Muscle of leg (tissue), 16 donors: ENCODE measurements at places on chromosomes 2 and 18.

DNA sequence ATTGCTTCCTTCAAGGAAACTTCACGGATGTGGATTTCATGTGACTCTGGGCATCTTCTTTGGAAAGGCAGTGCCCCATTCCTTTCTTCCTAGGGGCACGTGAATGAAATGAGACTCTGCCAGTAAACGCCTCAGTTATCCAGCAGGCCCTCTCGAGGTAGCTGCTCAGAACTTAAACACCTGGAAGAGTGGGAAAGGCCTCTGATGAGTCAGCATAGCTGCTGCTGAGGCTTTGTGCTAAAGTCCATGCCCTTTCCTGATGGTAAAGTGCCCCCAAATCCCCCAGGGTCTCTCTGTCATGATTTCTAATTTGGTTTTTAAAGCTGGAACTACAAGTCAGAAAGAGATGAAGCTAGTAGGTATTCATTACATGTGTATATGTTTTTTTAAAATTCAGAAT lies 3.8 kb downstream of the SLC1A4 start:
- DNase-seq = no peak

- peak; percentile 18 for DNase-seq
Measured at GRCh38 chr2:128195435-128195984, 104.5 kb downstream of the UGGT1 start.

DNA sequence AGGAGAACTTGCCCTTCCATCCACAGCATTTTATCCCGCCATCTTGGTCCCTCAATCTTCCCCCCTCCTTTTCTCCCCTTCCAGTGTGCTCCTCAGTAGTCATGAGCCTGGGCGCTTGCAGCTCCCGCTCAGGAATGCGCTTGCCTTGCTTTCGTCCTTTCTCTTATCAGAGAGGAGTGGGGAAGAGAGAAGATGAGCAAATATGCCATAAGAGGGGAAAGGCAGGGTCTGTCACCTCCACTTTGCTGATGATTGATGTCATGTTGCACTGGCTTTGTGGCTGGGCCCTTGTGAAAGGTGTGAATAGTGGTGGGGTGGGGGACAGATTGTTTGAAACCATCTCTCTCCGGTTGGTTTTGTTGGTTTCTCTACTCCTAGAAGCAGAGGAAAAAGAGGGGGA lies 569.3 kb downstream of the TNS1 start:
- peak; percentile 65 for DNase-seq

GRCh38 chr2:237406371-237406895 lies 7.5 kb downstream of the COL6A3 start:
- peak; percentile 61 for DNase-seq

GRCh38 chr2:73448856-73449255 lies 63.2 kb downstream of the ALMS1 start:
- DNase-seq = peak; percentile 39

DNA sequence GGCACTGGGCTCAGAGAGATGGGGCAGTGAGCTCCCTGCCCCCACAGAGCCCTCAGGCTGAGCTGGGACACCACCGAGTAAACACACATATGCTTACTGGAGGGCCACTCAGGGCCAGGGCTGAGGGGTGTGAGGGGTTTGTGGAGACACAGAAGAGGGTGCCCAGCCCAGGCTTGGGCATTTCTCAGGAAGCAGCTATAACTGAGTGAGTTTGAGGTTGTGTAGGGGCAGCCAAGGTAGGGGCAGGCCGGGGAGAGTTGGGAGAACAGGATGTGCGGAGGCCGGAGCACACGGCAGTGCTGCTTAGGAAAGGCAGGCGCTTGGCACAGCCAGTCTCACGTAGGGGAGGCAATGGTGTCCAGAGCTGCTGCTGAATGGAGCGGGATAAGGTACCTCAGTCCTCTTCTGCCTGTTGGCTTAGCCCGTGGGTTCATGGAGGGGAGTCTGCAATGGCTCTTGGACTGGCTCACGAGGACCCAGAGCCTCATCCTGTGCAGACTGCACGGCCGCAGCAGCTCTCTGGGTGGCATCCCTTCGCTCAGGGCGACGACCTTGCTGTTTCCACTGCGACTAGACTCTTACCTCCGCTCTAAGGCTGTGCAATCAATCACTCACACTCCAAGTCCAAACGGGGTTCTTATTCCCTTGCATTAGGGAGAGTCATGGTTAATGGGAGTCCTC lies 466.1 kb upstream of the HS6ST1 start:
- no peak for DNase-seq

DNA sequence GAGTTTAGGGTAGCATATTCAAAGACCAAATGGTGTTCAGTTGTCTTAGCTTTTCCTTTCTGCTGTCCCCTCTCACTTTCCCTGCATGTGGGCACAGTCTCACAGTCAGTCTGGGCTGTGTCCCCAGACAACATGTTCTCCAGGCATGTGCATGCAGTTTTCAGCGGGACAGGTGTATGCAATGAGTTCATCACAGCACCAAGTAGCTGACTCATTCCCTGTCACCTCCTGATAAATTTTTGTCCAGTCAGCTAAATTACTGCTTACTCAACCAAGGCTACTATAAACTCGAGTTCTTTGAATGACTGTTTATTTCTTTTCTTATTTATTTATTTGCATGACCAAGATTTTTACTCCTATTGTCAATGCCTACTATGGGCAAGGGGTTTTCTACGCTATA lies 148.8 kb upstream of the CDH19 start:
- no peak for DNase-seq

- no peak for DNase-seq
Measured at GRCh38 chr18:40124107-40124506, 1830.9 kb upstream of the PIK3C3 start.

GRCh38 chr2:9099341-9099751 lies 95.9 kb upstream of the MBOAT2 start:
- DNase-seq = no peak
